ENCODE measurements at places on chromosomes 6 and 20.

- DNase-seq = no peak
These were observed 146.9 kb upstream of the KCNG1 start for GRCh38 chr20:51169813-51170212.

- DNase-seq = no peak
These were observed 747.3 kb downstream of the COL12A1 start for GRCh38 chr6:74458536-74458935.

- DNase-seq = no peak
These were observed 59.9 kb upstream of the SMOC2 start for GRCh38 chr6:168380956-168381605.

GRCh38 chr6:116572162-116572561, 858 bp downstream of the RWDD1 start:
- DNase-seq = no peak

DNA sequence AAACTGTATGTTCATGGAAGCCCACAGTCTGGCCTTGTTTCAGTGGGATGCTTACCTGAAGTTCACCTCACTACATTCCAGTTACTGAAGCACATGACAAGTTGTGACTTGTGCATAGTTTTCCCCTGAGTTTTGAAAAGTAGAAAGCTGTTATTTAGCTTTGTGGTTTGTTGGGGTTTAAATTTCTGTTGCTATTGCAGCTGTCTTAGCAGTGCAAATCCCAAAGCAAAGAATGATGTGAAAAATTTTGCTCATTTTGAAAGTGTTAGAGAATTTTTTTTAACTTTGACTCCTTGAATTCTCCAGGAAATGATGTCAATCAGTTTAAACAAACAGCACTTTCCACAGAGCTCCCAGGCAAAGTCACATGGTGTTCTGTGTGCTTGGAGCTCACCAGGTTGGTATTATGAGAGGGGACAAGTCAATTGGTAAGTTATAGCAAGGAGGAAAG, 268.4 kb downstream of the ADGRG6 start:
- DNase-seq = no peak

GRCh38 chr6:105769987-105770386, 316.1 kb upstream of the PRDM1 start:
- no peak for DNase-seq

DNA sequence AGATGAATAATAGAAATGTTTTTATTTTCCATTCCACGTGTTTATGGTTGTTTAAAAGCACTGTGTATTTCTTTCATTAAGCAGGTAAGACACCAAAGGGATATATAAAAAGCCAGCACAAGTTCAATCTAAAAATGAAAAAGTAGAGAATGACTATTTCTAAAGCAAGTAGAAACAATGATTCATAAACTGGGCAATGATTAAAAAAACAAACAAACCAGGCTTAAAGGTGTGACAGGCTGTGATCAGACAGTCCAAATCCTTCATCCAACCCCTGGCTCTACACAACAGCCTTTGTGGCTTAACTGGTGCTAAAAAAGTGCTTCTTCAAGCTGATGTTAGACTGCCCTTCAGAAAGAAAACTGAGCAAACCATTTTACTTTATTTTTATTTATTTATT, 45.7 kb upstream of the TSHZ2 start:
- DNase-seq = no peak

DNA sequence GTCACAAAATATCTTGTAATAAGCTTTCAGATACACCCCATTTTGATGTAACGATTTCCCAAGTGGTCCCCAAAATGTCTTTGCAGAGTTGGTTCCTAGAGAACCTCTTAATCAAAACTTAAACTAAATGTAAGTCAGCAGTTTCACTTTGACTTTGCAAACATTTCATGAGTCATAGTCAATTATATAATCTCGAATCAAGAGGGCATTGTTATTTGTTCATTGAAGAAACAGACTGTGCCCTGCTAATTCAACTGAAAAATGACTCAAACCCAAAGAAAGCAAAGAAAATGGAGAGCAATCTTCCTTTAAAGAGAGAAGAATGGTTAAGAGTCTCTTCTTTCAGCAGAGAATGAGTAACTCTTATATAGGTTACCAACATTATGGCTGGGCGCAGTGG, 58.3 kb downstream of the IPCEF1 start:
- no peak for DNase-seq

- no peak for DNase-seq
These were observed 133.0 kb downstream of the SAMD5 start for GRCh38 chr6:147641511-147641910.

DNA sequence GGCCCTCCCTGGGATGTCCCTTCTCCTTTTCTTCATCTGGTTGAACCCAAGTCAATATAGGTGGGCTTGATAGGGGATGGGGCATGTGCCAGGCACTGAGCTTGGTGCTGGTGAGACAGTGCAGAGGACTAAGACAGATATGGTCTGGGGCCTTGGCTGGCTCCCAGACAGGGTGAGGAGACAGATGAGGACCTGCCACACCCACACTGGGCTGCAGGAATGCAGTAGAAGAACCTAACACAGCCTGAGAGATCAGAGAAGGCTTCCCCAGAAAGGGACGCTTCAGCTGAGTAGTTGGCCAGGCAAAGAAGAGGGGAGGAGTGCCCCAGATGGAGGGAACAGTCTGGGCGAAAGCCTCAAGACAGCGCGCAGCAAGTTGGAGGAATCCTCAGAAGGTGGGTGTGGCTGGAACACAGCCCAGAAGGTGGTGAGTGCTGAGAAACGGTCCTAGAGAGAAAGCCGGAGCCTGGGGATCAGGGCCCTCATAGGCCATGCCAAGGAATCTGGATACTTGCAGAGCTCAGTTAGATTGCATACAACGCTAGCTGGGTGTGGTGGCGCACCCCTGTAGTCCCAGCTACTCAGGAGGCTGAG, 26.4 kb downstream of the CD40 start:
- DNase-seq = no peak

- no peak for DNase-seq
These were observed 8.6 kb upstream of the TMEM170B start for GRCh38 chr6:11528996-11529395.

DNA sequence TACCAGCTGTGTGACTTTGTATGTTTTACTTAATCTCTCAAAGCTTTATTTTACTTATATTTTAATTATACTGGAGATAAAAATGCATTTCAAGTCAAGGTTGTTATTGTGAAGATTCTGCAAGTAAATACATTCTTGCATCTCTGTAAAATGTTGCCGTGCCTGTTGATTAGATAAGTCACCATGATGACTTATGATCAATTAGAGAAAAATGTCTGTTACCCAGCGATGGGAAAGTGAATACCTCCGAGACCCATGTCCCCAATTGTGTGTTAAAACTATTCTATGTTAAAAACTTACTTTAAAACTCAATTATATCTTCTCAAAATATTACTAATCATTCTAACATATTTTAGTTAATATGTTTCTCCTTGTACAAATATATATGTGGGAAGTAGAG, 39.9 kb downstream of the MYB start:
- DNase-seq = no peak

GRCh38 chr6:78623554-78623953, 243.8 kb upstream of the IRAK1BP1 start:
- DNase-seq = no peak

DNA sequence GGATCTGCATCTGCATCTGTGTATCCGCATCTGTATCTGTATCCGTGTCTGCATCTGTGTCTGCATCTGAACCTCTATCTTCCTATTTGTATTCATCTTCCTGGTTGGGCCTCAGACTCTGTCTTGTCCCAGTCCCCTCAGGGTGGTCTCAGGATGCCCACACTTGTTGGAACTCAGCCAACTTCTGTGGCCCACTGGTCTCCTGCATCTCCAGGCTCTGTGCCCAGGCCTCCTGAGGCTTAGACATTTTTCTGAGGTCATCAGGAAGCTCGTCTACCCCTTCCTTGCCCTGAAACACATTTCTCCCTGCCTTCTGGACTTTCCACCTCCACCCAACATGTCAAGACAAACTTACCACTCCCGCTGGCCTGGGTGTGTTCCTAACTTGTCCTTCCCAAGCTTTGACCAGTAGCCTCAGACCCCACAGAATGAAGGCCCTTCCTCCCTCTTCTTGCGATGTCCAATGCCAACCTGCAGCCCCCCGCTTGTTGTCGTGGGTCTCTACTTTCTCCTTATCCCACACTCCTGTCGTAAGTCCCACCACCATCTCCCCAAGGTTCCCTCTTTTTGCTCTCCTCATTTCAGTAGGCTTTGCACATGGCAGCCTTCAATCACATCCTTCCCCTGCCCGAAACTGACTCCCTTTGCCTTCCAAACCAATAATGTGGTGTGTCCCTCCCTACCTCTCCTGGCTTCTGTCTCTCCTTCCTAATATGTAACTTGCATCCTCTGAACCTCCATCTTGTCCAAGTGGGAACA, 176.5 kb downstream of the DLL1 start:
- DNase-seq = no peak

DNA sequence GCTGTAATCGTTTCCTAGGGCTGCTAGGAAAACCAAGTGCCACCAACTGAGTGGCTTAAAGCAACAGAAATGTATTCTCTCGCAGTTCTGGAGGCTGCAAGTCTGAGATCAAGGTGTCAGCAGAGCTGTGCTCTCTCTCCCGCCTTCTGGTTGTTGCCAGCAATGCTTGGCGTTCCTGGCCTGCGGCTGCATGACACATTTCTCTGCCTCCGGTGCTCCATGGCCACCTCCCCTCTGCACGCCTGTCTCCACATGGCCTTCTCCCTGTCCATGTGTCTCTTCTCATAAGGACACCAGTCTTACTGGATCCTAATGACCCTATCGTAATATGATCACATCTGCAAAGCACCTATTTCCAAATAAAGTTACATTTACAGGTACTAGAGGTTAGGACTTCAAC, 91.7 kb upstream of the AKAP12 start:
- no peak for DNase-seq

- no peak for DNase-seq
These were observed 136.8 kb downstream of the BFSP1 start for GRCh38 chr20:17394411-17394810.

GRCh38 chr6:131966443-131966842, 15.3 kb upstream of the CCN2 start:
- DNase-seq = no peak

GRCh38 chr20:60986506-60987156, 265.4 kb upstream of the CDH4 start:
- no peak for DNase-seq

- DNase-seq = no peak
These were observed 312.1 kb upstream of the DEFB112 start for GRCh38 chr6:50361641-50362331.

DNA sequence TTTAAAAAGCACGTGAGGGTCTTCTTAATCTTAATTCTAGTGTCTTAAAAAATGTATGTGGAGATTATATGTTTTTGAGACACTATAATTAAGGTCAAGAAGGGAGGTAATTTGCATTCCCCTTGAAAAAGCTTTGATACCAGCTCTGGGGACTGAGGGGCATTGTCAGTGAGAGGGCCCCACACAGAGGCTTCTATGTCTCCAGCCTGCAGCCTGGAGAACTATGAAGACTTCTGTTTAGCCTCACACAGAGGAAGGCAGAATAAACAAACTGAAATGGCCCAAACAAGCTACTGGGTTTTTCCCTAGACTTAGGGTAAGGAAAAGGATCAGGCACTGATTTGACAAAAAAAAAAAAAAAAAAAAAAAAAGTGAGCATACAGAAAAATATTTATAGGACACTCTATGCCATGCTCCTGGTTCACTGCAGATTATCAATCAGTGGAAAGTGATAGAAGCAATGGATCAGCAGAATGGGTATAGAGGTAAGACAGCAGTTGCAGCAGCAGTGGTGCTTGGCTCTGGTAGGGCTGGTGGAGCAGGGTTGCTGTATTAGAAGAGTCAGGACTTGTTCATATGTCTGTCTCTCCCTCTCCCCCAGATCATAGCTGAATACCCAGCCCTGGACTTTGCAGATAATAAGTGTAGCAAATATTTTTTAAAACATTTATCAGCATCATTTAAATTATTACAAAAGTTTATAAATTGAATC, 85.4 kb downstream of the KLHL32 start:
- DNase-seq = no peak

- DNase-seq = no peak
These were observed 35.7 kb upstream of the MARCKS start for GRCh38 chr6:113821445-113821844.

DNA sequence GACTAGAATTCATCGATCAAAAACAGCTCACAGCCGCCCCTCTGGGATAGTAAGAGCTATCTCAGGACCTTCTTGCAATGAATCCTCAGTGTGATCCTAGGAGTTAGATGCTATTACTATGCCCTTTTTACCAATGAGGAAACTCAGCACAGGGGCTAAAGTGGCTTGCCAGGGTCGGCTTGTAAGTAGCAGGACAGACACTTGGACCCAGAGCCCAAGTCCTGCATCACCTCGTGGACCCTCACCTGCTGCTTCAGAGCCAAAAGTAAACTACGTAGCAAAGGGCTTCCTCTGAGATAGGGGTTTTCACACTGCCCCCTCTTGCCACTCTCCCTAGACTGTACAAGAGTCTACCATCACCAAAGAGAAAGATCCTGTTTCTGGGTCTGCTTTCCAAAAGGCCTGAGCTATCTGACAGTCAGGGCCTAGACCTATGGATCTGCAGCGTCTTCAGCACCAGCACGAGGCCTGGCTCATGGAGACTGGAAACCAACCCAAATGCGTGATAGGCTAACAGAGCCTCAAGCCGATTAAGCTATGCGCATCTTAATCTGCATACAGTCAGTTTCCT, 172.3 kb downstream of the ANKRD60 start:
- no peak for DNase-seq

- peak; percentile 82 for DNase-seq
These were observed 31.9 kb downstream of the NTSR1 start for GRCh38 chr20:62740286-62741141.

GRCh38 chr20:32661820-32662528, 11.8 kb downstream of the C20orf203 start:
- DNase-seq = no peak

GRCh38 chr20:62876902-62877816, 15.5 kb upstream of the TCFL5 start:
- DNase-seq = no peak

GRCh38 chr6:110781522-110782214, 33.6 kb downstream of the CDK19 start:
- DNase-seq = no peak

- no peak for DNase-seq
These were observed 51.8 kb downstream of the GINS1 start for GRCh38 chr20:25459111-25459830.

- no peak for DNase-seq
These were observed 8.0 kb upstream of the RAET1E start for GRCh38 chr6:149905911-149906371.

DNA sequence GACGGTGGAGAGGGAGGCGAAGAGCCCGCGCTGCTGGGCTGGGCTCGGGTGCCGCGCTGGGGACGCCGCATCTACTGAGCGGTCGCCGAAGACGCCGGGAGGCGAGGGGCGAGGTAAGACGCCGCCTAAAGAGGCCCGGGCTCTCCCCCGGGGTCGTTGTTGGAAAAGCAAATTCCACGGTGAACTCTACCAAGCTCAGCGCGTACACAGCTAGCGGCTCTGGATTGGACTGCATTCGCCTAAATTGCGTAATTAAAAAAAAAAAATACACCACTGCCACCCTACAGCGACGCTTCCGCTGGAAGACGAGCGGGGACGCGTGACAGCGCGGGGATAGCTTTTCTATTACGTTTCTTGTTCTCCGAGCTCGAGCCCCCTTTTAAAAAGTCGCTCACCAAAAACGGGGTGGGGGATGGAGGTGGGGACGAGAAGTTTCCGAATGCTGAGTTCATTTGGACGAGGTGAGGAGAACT, 92.0 kb upstream of the PRDM1 start:
- DNase-seq = no peak

Measured in GM18507 (cell line).